Hepatocyte (in vitro differentiated cells): ENCODE measurements at places on chromosomes 2 and 18. TPM values are rescaled to one million over a fixed set of nuclear protein-coding genes. Genes with fewer than 3 reads are reported as not detected.

The IL37 gene
- polyA plus RNA-seq = not detected in 2 replicates

The ANKRD29 gene
- 7.7 and 8.9 TPM in 2 replicates for polyA plus RNA-seq

The UGT1A8 gene
- not detected in 2 replicates for polyA plus RNA-seq

DNA sequence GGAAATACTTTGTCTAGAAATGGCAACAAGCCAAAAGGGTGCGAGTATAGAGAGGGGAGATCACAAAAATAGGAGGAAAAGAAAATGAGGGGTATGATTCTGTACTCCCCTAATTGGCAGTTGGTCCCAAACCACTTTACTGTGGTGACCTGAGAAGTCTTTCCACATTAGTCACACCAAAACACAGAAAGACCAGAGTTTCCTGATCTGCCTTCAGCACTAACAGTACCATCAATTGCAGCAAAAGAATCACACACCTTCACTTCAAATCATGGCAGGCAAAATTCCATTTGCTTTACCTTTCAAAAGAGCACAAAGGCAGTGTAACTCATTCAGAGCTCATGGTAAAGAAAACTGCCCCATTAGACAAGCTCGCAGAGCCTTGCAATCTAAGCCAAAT, 86.8 kb downstream of the ALK start:
- no peak overlapping the region for H3K4me3 ChIP-seq
- DNase-seq = no peak
- H3K27me3 ChIP-seq = no peaks in the 10 kb centered on the region
- no peaks in the 10 kb centered on the region for H3K36me3 ChIP-seq
- H3K27ac ChIP-seq = no peak overlapping the region

- no peaks in the 10 kb centered on the region for H3K27me3 ChIP-seq
- peak overlapping the region; percentile 99 for H3K27ac ChIP-seq
- peak; percentile 28 for DNase-seq
- peaks cover 23% of the 10 kb centered on the region for H3K4me1 ChIP-seq
Observed at GRCh38 chr2:64017811-64018700, 1.2 kb downstream of the VPS54 start.

DNA sequence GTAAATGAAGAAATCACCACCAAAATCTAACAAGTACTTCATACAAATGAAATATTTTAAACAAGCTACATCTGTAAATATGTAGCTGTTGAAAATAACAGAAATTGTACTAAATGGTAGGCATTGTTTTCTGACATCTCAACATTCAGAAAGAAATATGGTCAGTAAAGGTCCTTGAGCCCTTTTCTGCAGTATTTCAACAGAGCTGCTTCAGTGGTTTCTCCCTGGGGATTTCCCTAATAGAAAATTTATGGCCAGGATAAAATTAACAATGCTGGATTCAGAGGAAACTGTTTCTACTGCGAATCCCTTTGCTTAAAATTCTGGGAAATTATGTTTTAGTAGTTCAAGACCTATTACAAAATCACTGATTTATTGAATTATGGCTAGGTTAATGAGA, 256.6 kb downstream of the PIEZO2 start:
- H3K36me3 ChIP-seq = no peaks in the 10 kb centered on the region
- no peak overlapping the region for H3K27ac ChIP-seq
- no peak for DNase-seq
- no peaks in the 10 kb centered on the region for H3K27me3 ChIP-seq
- no peak overlapping the region for H3K4me3 ChIP-seq

- DNase-seq = no peak
- H3K27ac ChIP-seq = no peak overlapping the region
Observed at GRCh38 chr2:180358458-180358857, 351.4 kb upstream of the CWC22 start.

DNA sequence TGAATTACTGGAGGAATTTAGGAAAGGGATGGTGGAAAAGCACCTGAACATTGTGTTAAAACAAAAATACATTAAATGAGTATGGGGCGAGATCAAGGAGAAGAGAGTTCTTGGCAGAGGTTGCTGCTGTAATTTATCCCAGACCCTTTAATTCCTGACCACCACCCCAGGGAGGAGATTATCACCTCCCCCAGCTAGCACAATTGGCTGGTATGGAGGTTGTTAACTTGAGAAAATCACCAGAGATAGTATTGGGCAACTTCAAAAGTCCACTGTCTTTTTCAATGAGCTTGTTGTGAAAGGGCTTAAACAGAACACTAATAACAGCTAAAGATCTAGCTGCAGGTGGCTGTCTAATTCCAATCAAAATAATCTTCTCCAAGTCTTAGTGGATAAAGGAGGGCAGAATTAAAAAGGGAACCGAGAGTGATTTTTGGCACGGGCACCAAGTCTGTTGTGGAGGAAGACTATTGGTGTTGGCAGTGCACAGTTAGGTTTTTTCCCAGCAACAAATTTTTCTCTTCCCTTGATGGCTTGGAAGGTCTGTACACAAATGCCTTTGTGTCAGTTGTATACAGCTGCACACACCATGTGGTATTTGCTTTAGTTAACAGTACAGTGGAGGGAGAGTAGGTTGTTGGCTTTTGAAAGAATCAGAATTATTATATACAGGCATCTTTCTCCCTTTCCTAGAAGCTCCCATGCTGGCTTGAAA, 289.5 kb downstream of the SLC4A3 start:
- H3K4me1 ChIP-seq = peaks cover 6% of the 10 kb centered on the region
- H3K4me3 ChIP-seq = no peak overlapping the region
- DNase-seq = no peak
- no peak overlapping the region for H3K27ac ChIP-seq
- no peaks in the 10 kb centered on the region for H3K36me3 ChIP-seq
- peaks cover 4% of the 10 kb centered on the region for H3K27me3 ChIP-seq
